ENCODE measurements at places on chromosomes 6 and 20.
A peak's percentile ranks its signal among the peaks of the same experiment; 100 is the strongest.

DNA sequence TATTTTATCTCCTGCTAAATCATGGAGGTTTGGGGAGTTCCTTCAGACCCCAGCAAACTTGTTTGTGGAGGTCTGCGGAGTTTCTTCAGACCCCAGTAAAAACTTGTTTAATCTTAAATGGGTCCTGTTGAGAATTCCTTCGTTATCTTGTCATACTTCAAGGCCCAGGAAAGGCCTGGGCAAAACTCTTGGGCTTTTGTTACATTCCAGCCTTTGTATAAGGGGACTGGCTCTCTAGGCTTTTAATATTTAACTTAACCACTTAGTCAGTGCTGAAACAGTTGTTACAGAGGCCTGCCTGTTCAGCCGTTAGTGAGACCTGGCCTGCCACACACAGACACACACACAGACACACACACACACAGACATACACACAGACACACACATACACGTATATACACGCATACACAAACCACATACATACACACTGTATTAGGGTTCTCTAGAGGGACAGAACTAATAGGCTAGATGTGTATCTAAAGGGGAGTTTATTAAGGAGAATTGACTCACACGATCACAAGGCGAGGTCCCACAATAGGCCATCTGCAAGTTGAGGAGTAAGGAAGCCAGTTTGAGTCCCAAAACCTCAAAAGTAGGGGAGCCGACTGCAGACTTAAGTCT is 21.3 kb upstream of the CST3 start:
- no peak for DNase-seq

- DNase-seq, result no peak
Observed at GRCh38 chr6:85469276-85470022, 19.6 kb downstream of the NT5E start.

GRCh38 chr6:25180630-25181349 is 98.4 kb upstream of the CARMIL1 start:
- no peak for DNase-seq

GRCh38 chr6:21163838-21164180 is 429.7 kb upstream of the SOX4 start:
- no peak for DNase-seq

- no peak for DNase-seq
Observed at GRCh38 chr20:62504323-62504722, 28.5 kb upstream of the GATA5 start.

- DNase-seq, result no peak
Observed at GRCh38 chr6:135052939-135053338, 1.7 kb downstream of the HBS1L start.

GRCh38 chr6:3358413-3359100 is 98.3 kb downstream of the SLC22A23 start:
- no peak for DNase-seq

- DNase-seq, result no peak
Observed at GRCh38 chr20:454951-455350, 7.4 kb downstream of the TBC1D20 start.

DNA sequence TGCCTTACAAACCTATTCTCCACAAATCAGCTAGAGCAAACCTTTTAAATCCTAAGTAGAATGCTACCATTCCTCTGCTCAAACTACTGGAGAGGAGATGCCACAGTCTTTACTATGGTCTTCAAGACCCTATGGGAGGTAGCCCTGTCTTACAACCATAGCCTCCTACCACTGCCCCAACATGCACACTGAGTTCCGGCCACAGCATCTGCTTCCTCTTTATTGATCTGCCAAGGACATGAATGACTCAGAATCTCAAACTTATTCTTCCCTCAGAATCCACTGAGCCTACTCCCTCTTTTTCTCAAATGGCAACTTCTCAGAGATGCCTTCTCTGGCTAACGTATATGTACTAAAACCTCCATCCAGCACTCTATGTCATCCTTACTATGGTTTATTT is 12.2 kb upstream of the ANKEF1 start:
- DNase-seq, result no peak

DNA sequence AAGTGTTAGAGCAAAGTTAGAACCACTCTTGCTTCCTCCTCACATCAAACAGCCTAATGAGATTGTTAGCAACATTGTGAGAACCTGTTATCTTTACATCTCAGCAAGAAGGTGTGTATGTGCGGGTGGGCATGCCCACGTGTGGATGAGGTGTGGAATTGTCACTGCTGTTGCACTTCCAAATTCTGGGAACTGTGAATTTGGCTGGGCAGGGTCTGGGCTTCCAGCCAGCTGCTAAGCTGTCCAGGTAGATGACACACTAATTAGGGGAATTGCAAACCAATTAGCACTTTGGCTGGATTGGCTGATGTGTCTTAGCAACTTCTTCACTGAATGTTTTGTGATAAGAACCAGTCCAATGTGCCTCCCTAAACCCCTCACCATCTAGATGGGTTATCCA is 848.2 kb downstream of the DHX35 start:
- no peak for DNase-seq

- no peak for DNase-seq
Observed at GRCh38 chr6:132464538-132465256, 48.2 kb downstream of the STX7 start.

DNA sequence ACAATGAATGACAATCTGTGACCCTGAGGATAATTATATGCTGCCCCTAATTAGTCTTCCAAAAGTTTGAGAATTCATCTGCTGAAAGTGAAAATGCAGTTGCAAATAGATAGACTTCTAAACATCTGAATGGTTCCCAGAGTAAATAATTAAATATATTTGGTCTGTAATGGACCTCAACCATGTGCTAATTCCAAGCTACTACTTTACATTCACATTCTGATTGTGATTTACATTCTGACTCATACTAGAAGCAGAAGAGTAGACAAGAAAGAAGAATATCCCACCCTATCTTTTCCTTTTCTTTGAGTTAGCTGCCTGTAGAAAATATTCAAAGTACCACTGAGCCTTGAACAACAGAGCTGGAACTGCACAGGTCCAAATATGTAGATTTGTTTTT is 80.8 kb downstream of the PTPRK start:
- DNase-seq, result no peak

GRCh38 chr6:137843211-137843610 is 23.8 kb upstream of the TNFAIP3 start:
- no peak for DNase-seq

- no peak for DNase-seq
Observed at GRCh38 chr20:51092338-51092737, 69.4 kb upstream of the KCNG1 start.

DNA sequence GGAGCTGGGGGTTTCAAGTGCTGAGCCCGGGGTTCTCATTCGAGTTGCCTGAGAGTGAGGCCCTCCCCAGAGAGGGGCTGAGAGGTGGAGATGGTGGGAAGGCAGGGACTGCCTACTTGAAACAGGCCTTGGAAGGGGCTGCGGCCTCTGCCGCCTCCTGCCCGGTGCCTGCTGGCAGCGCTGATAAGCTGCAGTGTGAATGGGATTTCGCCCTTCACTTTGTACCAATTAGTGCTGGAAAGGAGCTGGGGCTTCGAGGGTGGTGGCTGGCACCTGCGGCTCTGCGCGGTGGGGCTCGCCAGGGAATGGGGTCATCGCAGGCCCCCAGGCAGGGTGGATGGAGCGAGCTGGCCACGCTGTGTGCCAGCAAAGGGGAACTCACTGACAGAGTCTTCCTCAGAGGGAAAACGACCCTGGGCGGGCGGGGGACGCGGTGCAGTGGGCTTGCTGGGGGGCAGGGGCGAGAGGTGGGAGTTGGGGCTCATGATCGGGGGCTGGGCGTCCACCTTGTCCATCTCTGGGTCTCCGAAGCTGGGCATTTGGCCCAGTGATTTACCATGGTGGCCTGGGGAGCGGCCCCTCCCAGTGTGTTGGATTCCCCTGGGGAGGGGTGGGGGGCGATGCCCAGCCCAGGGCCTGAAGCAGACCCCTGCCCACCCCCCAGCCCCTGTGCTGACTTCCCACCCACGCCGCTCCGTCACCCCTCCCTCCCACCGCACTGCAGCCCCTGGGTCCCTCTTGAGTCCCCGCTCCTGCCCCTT is 22.9 kb downstream of the COL20A1 start:
- DNase-seq, result no peak

DNA sequence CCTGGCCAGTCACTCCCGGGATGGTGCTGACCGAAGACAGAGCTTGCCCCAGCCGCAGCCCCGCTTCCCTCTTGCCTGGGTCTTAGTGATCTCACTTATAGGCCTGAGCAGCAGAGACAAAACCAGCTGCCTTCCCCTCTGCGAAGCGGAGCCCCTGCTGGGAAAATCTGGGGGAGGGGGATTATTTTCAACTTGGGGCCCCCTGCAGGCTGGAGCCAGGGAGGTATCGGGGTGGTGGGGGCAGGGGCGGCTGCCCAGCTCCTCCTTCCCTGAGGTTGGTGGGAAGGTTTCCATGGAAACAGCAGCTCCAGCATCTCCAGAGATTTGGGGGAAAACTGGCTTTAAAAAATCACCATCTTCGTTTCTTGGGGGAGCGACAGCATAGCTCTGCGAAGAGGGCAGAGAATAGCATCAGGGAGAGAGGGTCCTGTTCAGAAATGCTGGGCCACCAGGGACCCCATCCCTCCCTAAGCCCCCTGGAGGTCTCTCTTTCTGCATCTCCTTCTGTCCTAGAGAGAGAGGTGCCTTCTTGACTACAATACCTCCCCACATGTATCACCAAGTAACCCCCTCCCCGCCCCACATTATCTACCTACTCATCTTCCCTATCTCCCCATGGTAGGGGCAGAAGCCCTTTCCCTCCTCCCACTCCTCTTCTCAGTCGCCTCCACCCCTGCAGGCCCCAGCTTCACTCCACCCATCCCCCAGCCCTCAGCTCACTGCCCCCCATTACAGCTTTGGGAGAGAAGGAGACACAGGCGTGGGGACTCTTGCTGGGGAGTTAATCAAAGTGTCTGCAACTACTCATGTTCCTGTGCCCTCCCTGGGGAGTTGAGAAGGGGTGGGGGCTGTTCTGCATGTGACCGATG is 88.4 kb upstream of the CCDC167 start:
- no peak for DNase-seq

GRCh38 chr6:19142275-19142674 is 694.9 kb upstream of the ID4 start:
- no peak for DNase-seq

DNA sequence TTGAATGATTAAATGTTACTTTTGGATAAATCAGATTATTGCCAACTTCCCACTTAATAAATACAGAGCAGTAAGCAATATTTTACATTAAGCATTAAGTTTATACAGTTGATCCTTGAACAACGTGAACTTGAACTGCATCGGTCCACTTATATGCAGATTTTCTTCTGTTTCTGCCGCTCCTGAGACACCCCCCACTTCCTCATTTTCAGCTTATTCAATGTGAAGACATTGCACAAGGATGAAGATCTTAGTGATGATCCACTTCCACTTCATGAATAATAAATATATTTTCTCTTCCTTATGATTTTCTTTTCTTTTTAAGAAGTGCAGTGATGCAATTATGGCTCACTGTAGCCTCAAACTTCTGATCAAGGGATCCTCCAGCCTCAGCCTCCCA is 167.2 kb downstream of the LINC00237 start:
- DNase-seq, result no peak

DNA sequence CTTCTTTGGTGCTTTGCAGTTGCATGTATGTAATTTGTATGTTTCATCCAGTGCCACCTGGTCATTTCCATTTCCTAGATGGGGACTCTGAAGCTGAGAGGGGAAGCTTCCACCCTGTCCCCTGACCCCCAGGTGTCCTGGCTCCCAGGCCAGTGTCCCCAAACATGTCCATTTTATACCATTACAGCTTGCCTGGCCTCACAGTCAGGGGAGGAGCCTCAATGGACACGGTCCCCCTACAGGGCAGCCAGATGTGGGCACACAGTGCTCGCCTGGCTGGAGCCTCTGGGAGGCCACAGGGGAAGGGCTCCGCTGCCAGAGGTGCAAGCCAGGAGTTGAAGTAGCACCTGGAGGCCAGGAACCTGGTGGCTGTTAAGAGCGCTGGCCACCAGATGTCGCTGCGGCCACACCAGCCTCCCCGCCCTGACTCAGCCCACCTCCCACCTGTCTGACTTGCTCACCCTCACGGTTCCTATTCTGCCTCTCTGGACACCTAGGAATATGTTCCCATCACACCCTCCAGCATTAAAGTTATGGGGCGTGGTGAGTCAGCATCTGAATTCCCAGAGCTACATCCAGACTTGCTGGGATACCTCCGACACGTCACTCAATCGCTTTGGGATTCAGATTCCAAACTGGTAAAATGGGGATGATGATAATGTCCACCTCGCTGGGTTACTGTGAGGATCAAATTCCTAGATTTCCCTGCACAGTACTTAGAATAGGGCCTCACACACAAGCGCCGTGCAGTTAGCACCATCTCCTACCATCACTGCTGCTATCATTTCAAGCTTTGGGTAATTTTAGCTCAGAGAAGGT is 107.4 kb downstream of the SULF2 start:
- peak; percentile 48 for DNase-seq

- DNase-seq, result no peak
Observed at GRCh38 chr6:91167846-91168245, 581.0 kb upstream of the MAP3K7 start.

- DNase-seq, result no peak
Observed at GRCh38 chr20:14956026-14956425, 618.6 kb upstream of the FLRT3 start.

- DNase-seq, result no peak
Observed at GRCh38 chr6:35015476-35015875, 125.7 kb downstream of the TCP11 start.

- peak; percentile 75 for DNase-seq
Observed at GRCh38 chr6:111837641-111838500, 35.4 kb downstream of the FYN start.

DNA sequence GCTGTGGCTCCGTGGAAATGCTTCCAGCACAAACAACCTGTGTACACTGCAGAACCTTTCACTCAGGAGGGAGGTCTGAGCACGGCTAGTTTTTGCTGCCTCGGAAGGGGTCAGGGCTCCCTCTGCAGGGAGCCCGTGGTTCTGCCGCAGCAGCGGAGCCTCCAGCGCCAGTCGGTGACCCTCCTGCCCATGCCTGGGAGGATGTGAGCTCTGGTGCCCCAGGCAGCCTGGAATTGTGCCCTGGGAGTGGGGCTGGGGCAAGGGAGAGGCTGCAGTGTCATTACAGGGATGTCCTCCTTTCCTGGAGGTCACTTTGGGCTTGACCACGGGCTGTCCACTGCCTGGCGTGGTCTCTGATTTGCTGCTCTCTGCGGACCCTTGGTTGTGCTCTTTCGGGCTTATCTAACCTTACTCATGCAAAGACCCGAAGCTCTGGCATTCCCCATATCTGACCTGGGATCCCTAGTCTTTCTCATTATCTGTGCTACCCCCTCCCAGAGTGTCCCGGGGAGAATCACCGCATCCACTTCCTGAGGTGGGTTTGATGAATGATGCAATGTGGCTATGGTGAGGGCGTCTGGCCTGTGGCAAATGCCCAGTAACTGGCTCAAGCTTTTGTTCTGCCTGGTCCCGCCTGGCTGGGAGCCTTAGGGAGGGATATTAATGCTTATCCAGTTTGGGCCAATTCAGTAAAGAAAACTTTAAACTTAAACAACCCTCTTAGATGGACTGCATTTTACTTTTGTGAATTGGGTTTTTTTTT is 59.6 kb upstream of the TAGAP start:
- DNase-seq, result peak; percentile 77

DNA sequence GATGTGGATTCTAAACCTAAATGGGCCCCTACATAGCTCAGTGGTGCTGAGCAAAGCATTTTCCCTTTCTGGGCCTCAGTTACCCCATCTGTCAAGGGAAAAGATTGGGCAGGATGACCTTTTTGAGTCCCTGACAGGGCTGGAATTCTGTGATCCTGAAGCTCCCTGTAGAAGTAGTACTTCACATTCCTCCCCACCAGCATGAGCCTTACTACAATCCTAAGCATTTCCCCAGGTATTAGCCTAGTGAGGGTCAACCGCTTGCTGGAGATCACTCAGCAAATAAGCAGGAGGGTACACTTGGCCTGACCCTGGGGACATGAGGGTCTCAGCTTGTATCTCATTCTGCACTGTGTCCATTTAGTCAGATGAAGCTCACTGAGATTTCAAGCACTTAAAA is 13.4 kb downstream of the NDRG3 start:
- DNase-seq, result no peak

All from CD4-positive, alpha-beta memory T cell (primary cell).